ENCODE measurements at places on chromosomes 2 and 18.

DNA sequence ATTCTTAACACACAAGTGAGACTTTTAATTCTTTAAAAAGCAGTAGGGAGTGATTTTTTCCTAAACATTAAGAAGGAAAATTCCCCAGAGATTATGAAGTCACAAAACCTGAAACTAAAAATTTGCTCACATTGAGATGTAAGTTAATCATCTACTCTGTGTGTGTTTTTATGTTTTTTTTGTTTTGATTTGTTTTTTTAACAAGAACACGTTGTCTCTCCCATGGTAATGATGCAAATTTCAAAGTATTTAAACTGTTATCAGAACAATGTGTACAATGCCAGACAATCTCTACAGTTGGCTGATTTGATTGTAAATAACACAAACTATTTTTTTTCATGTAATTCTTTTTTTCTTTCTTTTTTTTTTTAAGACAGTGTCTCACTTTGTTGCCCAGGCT lies 71.5 kb downstream of the COLEC12 start:
- no peak for DNase-seq

DNA sequence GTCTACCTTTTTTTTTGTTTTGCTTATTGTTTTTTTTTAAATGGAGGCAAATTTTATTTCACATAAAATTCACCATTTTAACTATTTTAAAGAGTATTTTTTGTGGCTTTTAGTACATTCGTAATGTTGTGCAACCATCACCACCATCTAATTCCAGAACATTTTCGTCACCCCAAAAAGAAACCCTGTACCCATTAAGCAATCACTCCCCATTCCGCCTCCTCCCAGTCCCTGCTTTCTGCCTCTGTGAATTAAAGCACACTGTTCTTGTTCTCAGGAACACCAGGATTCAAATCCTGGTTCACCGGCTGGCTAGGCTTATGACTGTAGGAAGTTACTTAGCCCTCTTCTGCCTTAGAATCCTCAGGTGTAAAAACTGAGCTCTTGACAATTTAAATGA lies 36.9 kb upstream of the EPAS1 start:
- no peak for DNase-seq

GRCh38 chr2:94873362-94874276 lies 2.4 kb downstream of the TEKT4 start:
- DNase-seq, result no peak

DNA sequence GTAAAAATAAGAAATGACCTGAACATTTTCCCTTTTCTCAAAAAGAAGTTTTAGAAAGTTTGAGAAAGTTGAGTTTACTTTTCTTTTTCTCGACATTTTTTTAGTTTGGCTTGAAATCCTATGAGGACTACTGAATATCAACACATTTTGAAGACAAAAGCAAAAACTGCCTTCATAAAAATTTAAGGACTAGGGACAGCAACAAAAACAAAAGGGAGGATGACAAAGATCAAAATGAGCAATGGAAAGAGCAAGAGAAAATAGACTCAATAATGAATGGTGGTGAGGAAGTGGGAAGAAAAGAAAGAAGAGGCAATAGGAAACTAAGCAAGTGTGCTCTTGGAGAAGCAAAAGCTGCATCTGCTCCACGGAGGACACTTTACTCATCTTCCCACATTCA lies 82.5 kb downstream of the ABCA12 start:
- DNase-seq, result no peak

- no peak for DNase-seq
These were observed 39.8 kb downstream of the IWS1 start for GRCh38 chr2:127486247-127487058.

GRCh38 chr2:95353613-95354468 lies 48.7 kb upstream of the FAHD2A start:
- no peak for DNase-seq

DNA sequence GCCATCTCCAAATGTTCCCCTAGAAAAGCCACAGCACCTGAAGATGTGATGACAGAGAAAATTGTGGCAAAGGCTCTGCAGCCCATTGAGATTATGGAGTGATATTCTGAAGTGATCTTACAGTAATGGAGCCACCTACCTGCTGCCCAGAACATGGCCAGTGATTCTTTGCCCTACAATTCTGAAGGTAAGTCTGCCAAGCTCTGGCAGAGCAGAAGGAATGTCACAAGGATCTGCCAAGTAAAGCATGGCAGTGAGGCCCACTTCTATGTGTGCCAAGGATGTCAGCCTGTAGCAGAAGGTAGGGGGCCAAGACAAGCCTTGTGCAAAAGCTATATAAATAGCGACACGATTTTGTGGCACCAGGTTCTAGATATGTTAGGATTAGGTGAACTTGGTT lies 155.1 kb downstream of the RND3 start:
- no peak for DNase-seq

DNA sequence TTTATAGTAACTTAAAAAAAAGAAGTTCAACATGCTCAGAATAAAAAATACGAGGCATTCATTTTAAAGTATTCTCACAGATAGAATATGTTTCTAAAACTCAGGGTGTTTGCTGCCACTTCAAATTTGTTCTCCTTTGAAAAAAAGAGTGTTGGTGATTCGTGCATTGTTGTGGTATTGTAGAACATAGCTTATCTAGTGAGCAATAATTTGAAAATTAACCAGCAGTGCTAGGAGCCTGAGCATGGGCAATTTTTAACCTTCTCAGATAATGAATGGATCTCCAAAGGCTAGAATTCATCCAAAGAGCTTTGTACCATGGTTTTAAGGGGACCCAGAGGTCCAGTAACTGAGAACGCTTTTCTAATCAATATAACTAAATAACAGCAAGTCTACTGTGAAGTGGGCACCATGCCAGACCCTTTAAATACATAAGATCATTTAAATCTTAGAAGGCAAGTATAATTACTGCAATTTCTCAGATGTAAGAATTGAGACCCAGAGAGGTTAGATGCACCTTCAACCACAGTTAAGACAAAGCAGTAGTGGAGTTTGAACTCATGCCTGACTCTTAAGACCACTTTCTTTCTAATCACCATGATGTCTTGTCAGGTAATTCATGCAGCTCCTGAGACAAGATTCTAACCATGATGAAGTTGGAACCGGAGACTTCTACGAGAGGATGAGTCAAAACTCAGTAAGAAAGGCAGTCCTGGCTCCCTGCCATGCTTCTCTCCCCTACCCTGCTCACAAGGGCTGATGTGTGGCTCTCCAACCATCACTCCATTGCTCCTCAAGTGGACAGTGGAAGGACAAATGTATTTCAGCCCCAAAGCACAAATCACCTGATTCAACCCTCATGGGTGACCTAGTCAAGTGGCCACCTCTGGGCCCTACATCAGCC lies 3.4 kb downstream of the CYRIA start:
- DNase-seq, result peak; percentile 83
